ENCODE measurements at places on chromosomes 6 and 20. TPM values are rescaled to one million over a fixed set of nuclear protein-coding genes. Genes with fewer than 3 reads are reported as not detected.

DNA sequence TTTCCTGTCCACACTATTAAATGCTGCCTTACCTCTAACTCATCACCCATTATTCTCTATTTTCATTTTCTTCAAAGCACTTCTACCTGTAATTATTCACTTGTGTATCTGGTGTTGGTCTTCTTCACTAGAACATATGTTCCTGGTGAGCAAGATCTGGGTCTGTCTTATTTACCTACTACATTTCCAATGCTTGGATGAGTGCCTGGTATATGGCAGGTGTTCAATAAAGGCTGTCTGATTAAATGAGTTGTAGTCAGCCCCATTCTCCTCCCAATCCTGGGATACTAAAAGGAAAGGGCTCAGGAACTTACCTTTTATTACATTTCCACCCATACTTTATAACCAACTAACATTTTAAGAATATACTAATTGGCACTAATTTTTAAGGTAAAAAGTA lies 61.0 kb downstream of the CEP162 start:
- H3K27ac ChIP-seq, result no peak overlapping the region
- no peak for DNase-seq
- H3K4me1 ChIP-seq, result no peaks in the 10 kb centered on the region
- H3K4me3 ChIP-seq, result no peak overlapping the region

Gene CRISP3
- polyA plus RNA-seq, result not detected

- no peaks in the 10 kb centered on the region for H3K4me1 ChIP-seq
- H3K36me3 ChIP-seq, result no peaks in the 10 kb centered on the region
- no peak overlapping the region for H3K27ac ChIP-seq
- DNase-seq, result no peak
These were observed 19.9 kb upstream of the BPIFA2 start for GRCh38 chr20:33148040-33148439.

DNA sequence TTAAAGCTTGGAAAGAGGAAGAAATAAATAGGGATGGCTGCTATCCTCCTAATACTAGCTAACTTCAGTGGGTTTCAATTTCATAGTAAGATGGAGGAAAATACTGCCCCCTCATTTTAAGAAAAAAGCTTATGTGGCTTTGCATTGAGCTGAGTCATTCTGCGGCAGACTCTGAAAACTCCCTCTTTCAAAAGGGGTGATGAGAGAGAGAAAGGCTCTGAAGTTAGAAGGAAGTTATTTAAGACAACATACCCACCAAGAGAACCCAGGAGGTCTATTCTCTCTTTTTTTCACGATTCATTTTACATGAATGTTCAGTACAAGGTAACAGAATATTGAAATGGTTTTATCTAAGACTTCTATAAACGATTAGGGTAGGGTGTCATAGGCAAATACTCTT lies 4.5 kb downstream of the PRDM13 start:
- DNase-seq, result peak; percentile 6
- no peak overlapping the region for H3K4me3 ChIP-seq
- H3K27ac ChIP-seq, result no peak overlapping the region
- no peaks in the 10 kb centered on the region for H3K36me3 ChIP-seq

DNA sequence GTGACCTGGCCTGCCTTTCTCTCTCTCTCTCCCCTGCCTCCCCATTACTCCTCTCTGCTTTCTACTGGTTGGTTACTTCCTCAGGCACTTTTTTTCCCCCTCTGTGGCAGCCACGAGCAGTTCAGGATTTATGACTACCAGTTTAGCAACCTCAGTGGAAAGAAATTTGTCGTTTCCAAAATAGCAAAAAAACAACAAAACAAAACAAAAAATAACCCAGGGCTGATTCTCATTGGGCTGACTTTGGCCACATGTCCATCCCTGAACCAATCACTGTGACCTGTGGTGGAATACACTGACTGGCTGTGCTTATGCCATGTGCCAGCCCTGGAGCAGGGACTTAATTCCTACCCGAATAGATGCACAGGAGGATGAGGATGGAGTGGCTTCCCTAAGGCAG lies 137.4 kb downstream of the TFAP2C start:
- peaks cover 3% of the 10 kb centered on the region for H3K27me3 ChIP-seq
- H3K4me3 ChIP-seq, result no peak overlapping the region
- no peak for DNase-seq
- H3K4me1 ChIP-seq, result no peaks in the 10 kb centered on the region
- no peaks in the 10 kb centered on the region for H3K36me3 ChIP-seq

DNA sequence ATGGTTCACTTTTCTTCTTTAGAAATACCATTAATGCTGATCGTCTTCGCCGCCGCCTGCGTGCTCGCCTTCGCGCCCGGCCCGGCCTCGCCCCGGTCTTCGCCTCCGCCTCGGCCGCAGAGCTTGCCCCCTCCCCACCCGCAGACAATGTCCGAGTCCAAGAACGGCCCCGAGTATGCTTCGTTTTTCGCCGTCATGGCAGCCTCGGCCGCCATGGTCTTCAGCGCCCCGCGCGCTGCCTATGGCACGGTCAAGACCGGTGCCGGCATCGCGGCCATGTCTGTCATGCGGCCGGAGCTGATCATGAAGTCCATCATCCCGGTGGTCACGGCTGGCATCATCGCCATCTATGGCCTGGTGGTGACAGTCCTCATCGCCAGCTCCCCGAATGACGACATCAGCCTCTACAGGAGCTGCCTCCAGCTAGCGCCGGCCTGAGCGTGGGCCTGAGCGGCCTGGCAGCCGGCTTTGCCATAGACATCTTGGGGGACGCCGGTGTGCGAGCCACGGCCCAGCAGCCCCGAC lies 4.8 kb upstream of the PRPH2 start:
- peaks cover under 1% of the 10 kb centered on the region for H3K36me3 ChIP-seq
- H3K4me1 ChIP-seq, result peaks cover 9% of the 10 kb centered on the region
- peak overlapping the region; percentile 92 for H3K27ac ChIP-seq

DNA sequence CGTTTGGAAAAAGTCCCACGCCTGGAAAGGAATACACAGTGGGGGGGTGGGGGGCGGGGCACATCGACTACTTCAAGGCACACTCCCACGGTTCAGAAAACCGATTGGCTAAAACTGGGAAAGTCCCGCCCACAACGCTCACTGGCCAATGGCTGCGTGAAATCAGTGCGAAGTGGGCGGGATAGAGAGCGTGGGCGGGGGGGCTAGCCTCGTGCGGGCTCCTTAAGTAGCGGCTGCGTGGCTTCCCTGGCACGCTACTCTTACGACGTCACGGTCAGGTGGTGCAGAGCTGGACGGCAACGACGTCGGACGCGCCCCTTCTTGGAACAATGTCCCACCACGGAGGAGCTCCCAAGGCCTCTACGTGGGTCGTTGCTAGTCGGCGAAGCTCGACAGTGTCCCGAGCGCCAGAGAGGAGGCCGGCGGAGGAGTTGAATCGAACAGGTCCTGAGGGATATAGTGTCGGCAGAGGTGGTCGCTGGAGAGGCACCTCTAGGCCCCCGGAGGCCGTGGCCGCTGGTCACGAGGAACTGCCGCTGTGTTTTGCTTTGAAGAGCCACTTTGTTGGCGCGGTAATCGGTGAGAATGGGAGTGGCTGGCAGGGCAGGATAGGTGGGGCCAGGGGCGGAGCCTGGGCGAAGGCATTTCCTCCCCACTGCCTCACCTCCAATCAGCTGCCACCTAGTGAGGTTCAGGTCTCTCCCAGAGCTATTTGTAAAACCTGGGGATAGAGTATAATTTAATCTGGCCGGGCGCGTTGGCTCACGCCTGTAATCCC lies at the start of gene DDX43:
Gene DDX43, plus strand, starts transcription at position 252 of the 778 bp plus-strand sequence. Its CDS starts 78 bp downstream, at position 330.
- DNase-seq, result no peak
- H3K4me1 ChIP-seq, result no peaks in the 10 kb centered on the region
- H3K27me3 ChIP-seq, result no peaks in the 10 kb centered on the region
- no peak within 1 kb of the TSS for H3K4me3 ChIP-seq

- H3K4me3 ChIP-seq, result peak overlapping the region; percentile 72
- no peaks in the 10 kb centered on the region for H3K4me1 ChIP-seq
- H3K36me3 ChIP-seq, result no peaks in the 10 kb centered on the region
- no peak for DNase-seq
- H3K27ac ChIP-seq, result no peak overlapping the region
These were observed 828 bp downstream of the ADGRB3 start for GRCh38 chr6:68635706-68636513.

GRCh38 chr6:79802657-79803300 lies 144.6 kb downstream of the ELOVL4 start:
- H3K27ac ChIP-seq, result no peak overlapping the region
- no peaks in the 10 kb centered on the region for H3K4me1 ChIP-seq
- no peak for DNase-seq
- H3K36me3 ChIP-seq, result no peaks in the 10 kb centered on the region
- no peaks in the 10 kb centered on the region for H3K27me3 ChIP-seq
- no peak overlapping the region for H3K4me3 ChIP-seq

- no peak for DNase-seq
- no peaks in the 10 kb centered on the region for H3K36me3 ChIP-seq
- H3K27me3 ChIP-seq, result no peaks in the 10 kb centered on the region
- H3K4me1 ChIP-seq, result no peaks in the 10 kb centered on the region
- no peak overlapping the region for H3K4me3 ChIP-seq
- no peak overlapping the region for H3K27ac ChIP-seq
These were observed 78.1 kb downstream of the CBFA2T2 start for GRCh38 chr20:33567949-33568348.

Gene SPATS1
- not detected for polyA plus RNA-seq

DNA sequence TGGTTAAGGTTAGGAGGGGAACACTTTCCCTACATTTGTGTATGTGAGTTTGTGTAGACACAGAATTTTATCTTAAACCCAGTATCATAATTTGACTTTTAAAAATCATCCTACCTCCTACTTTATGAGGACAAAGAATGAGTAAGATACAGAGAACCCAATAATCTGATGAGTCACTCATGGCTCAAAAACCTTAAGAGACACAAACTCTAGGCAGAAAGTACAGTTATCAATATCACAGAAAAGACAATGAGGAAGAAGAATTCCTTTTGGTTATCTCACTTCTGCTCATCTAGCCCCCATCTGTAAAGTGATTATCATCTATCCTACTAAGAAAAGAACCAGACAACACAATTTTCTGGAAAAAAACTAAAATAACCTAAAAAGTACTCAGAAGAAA lies 87.7 kb downstream of the EPB41L2 start:
- H3K4me3 ChIP-seq, result no peak overlapping the region
- DNase-seq, result peak; percentile 59
- no peaks in the 10 kb centered on the region for H3K36me3 ChIP-seq

- H3K27me3 ChIP-seq, result no peaks in the 10 kb centered on the region
- no peaks in the 10 kb centered on the region for H3K4me1 ChIP-seq
- peaks cover 18% of the 10 kb centered on the region for H3K36me3 ChIP-seq
- no peak overlapping the region for H3K4me3 ChIP-seq
These were observed 29.5 kb downstream of the TRMT11 start for GRCh38 chr6:126015863-126016262.

GRCh38 chr6:54085047-54085446 lies 26.2 kb upstream of the MLIP start:
- H3K36me3 ChIP-seq, result no peaks in the 10 kb centered on the region
- DNase-seq, result no peak
- peaks cover 9% of the 10 kb centered on the region for H3K4me1 ChIP-seq

Gene FNDC11
- 1.6 TPM for polyA plus RNA-seq

Gene PPIL6
- polyA plus RNA-seq, result 0.07 TPM

Gene OXT
- polyA plus RNA-seq, result not detected

DNA sequence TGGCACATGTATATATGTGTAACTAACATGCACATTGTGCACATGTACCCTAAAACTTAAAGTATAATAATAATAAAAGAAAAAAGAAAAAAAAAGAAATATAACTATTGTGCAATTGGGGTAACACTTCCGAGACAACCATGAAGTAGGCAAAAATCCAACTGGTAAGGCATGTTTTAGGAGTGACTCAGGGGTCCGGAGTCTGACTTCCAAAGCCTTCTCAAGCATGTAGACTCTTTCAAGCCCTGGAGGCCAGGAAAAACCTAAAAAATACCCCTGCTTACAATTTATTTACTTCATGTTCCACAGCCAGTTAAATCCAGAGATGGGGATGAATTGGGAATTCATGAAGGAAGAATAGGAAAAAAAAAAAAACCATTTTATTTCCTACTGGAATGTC lies 161.3 kb upstream of the PHACTR1 start:
- H3K4me1 ChIP-seq, result no peaks in the 10 kb centered on the region
- no peaks in the 10 kb centered on the region for H3K36me3 ChIP-seq
- H3K27me3 ChIP-seq, result no peaks in the 10 kb centered on the region
- no peak overlapping the region for H3K4me3 ChIP-seq
- no peak overlapping the region for H3K27ac ChIP-seq

Measured in IMR-90 (cell line).